Glutamatergic neuron (in vitro differentiated cells): ENCODE measurements at places on chromosomes 1 and 21. TPM values are rescaled to one million over a fixed set of nuclear protein-coding genes. Genes with fewer than 3 reads are reported as not detected.

DNA sequence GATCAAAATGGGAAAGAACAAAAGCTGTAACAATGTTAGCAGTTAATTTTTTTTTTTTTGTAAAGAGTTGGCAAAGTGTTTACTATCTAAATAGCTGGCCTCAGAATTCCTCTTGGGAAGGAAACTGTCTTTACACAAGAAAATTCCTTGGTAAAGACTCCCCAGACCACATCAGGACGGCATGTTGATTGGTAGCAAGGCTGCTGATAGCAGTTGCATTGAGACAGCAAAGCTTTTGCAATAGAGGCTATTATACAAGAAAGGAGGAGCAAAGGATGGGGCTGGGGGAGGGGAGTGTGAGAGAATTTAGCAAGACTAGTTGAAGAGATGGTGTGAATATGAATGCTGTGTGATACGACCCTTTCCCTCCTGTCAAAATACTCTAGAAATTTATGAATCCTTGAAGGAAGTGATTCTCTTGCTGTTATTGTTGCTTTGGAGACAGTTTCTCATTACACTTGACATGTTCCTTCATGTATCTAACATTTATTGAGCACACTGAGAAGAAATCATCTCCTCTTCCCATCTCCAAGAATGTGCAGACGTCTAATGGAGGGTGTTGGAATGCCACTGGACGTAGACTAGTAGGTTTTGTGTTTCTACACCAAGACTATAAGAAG, 355.6 kb downstream of the SIPA1L2 start:
- DNase-seq: no peak

DNA sequence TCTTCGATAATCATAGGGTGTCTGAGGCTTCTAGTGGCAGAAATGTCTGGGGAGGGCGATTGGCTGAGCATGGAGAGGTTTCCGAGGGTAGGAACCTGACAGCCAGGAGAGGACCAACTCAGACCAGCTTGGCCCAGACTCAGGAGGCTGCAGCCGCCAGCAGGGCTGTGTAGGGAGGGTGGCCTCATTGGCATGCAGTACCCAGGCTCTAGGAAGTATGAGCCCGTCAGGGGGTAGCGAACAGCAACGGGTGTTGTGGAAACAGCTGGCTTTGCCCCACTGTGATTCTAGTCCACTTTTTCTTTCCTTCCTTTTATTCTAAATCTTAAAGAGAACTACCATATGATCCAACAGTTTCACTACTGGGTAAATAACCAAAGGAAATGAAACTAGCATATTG, 103.3 kb downstream of the DIRAS3 start:
- DNase-seq: no peak

The XCL1 gene
- not detected for total RNA-seq

GRCh38 chr21:32523463-32523862, 61.9 kb downstream of the TCP10L start:
- DNase-seq: no peak

DNA sequence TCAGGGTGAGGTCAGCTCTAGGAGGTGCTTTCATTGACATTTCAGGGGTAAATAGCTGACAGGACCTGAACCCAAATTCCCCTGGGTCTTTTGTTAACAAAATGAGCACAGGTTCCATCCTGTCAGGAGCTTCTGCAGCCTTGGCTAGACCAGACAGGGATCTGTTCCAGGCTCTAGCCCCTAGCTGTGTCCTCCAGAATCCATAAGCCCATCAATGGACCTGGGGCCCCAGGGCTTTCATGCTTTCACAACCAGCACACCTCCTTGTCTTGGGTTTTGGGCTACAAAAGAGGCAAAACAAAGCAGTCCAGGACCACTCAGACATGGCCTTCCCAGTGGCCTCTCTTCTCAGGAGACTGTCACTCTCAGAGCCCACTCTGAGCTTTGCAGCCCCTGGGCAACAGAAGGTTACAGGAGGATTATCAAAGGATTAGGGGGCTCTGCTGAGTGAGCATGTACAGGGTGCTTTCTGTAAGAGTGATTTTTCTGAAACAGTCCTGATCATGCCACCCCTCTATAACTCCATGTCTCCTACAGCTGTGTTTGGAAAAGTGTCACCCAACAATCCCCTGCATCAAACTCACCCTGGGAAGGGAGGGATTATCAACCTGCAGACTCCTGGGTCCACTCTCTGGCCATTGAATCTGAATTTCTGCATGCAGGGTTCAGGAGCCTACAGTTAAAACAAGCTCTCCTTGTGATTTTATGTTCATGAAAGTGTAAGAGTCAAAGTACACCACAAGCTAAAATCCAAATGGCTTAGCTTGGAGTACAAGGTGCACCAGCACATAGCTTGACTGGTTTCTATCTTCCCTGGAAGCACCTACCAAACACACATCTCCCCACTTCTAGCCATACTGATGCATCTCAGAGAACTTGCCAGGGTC, 67.7 kb upstream of the GCLM start:
- DNase-seq: no peak

- no peak for DNase-seq
Measured at GRCh38 chr1:6672558-6672957, 29.1 kb downstream of the DNAJC11 start.

The ANXA9 gene
- total RNA-seq: not detected

- DNase-seq: no peak
Measured at GRCh38 chr1:244173769-244174168, 122.7 kb downstream of the ZBTB18 start.

GRCh38 chr1:184419350-184420161, 32.7 kb downstream of the C1orf21 start:
- peak; percentile 19 for DNase-seq

DNA sequence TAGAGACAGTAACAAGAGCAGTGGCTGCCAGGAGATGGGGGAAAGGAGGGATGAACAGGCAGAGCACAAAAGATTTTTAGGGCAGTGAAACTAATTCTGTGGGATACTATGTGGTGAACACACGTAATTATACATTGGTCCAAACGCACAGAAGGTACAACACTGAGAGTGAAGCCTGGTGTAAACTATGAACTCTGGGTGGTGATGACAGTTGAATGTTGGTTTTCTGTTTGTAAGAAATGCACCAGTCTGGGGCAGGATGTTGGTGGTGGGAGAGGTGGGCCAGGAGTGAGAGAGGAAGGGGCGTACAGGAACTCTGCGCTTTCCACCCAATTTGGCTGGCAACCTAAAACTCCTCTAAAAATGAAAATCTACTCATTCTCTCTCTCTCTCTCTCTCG, 50.2 kb upstream of the TIAM1 start:
- DNase-seq: no peak

The ERRFI1 gene
- 11.8 TPM for total RNA-seq

The TMOD4 gene
- 0.76 TPM for total RNA-seq

DNA sequence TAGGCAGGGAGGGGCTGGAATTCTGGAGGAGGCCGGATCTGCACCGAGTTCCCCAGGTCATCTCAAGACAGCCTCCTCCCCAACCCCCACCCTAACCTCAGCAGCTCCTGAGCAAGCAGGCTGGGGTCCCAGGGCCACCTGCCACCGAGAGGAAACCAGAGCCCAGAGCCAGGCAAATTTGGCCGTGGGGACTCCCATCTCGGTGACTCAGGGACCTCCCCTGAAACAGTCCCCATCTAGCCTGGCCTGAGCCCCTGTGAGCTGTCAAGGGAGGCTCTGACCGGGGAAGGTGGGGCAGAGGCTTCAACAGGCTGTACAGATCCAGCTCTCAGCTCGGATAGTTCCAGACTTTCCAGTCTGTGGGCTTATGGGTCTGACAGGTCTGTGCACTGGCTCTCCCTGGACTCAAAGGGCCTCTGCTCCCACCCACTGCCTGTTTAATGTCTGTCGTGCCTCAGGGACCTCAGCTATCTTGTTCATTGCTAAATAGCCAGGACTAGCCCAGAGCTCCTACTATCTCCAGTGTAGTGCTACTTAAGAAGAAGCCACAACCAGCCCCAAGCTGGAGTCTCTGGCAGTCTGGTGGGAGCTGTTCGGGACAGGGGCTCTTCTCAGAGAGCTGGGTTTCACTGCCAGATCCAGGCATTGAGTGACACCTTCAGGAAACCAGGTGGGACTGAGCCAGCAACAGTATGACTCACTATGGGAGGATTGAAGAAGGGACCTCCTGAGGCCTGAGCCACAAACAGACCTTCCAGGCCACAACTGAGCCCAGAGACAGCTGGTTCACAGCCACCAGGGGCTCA, 25.6 kb downstream of the MATN1 start:
- peak; percentile 15 for DNase-seq

The OPRD1 gene
- total RNA-seq: 1.2 TPM

The RLF gene
- 15.0 TPM for total RNA-seq

- DNase-seq: peak; percentile 39
Measured at GRCh38 chr1:228515200-228515834, 28.1 kb downstream of the RNF187 start.

The IL23R gene
- not detected for total RNA-seq

- no peak for DNase-seq
Measured at GRCh38 chr21:34077888-34078287, 4.5 kb downstream of the MRPS6 start.

The CLCA4 gene
- not detected for total RNA-seq

DNA sequence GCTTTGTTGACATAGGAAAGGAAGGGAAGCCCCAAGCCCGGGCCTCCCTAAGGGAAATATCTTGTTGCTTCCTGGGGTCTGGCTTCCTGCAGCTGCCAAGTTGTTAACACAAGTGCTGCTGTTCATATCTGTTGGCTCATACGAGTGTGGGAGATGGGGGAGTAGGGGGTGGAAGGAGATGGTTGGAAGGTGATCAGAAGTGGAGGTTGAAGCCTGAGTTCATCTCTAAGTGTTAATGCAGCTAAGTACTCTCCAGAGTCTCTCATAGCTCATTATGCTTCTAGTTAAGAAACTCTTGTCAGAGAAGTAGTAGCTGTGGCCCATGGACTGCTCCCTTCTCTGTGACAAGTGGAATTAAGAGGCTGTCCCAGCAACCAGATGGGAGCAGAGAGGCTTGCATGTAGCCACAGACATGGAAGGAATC, 319.2 kb upstream of the SPAG17 start:
- DNase-seq: peak; percentile 18

- DNase-seq: no peak
Measured at GRCh38 chr1:7447736-7448135, 323.4 kb upstream of the VAMP3 start.

The MYBPH gene
- not detected for total RNA-seq

DNA sequence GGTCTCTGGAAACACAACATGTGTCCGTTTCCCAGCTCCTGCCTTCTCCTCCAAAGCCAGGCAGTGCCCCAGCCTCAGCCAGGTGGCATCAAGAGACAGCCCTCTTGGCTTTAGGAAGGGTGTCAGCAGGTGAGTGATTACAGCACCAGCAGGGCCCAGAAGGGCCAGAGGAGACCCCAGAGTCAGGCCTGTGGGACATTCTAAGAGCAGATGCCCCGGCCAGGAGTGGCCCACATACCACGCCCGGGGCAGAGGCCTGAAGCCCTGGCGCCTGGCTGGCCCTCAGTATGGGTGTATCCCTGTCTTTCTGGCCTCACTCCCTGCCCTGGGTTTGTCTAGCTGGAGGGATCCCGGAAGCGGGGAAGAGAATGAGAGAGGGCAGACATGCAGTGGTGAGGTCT, 109.2 kb downstream of the CASZ1 start:
- no peak for DNase-seq

The IGSF9 gene
- total RNA-seq: 23.4 TPM

The SLC26A9 gene
- not detected for total RNA-seq

GRCh38 chr1:207069858-207070506, 16.9 kb downstream of the PFKFB2 start:
- no peak for DNase-seq

DNA sequence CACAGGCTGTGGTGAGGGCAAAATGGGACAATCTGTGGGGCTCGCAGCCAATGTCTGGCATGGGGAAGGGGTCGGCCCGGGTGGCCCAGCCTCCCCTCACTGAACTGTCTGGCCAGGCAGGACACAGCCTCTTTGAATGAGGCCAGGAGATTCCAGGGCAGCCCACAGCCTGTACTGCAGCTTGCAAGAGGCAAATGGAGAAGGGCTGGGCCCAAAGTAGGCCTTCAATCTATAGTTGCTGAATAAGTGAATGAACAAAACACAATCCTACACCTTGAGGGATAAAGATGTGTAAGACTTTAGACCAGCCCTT, 23.2 kb downstream of the SLC27A3 start:
- DNase-seq: no peak

GRCh38 chr1:230163205-230163604, 96.2 kb downstream of the GALNT2 start:
- no peak for DNase-seq

- DNase-seq: no peak
Measured at GRCh38 chr1:221612047-221612777, 129.7 kb downstream of the DUSP10 start.

The SAMD13 gene
- not detected for total RNA-seq

DNA sequence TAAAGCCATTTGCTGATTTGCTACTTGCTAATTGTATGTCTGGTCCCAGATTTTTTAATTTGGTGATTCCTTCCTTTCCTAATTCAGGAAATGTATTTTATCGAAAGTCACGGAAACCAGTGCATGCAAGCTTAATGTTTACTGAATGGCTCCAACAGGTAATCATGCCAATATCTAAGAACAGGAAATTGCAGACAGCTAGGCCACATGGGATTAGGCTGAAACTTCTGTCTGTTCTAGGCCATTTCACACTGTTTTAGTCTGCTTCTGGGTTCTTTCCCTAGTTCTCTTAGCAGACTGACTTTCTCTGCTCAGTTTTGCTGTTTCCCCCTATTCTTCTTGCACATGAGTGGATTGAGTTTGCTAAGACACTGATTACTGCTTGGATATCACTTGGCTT, 111.4 kb downstream of the NTNG1 start:
- no peak for DNase-seq

- no peak for DNase-seq
Measured at GRCh38 chr1:223248770-223249140, 105.7 kb upstream of the TLR5 start.

The ZNF648 gene
- total RNA-seq: not detected

The RNF186 gene
- not detected for total RNA-seq

DNA sequence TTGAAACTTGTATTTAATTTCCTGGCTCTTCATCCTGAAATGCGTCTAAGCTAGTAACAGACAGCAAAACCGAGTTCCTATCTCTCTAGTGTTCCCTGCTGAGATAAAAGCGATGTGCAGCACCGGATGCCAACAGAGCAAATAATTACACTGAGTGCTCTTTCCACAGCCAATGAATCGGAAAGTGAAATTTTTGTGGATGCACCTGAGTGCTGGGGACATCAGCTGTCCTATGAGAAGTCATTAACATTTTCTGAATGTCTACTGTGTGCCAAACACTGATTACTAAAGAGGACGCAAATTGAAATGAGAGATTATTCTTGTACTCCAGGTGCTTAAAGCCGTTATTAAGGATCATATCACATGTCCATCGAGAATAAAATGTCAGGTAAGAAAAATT, 278.0 kb downstream of the RGS7 start:
- DNase-seq: no peak

The ST6GALNAC5 gene
- 141 TPM for total RNA-seq

GRCh38 chr1:89800718-89801117, 20.1 kb upstream of the LRRC8D start:
- no peak for DNase-seq

- no peak for DNase-seq
Measured at GRCh38 chr1:233614743-233615521, 1.0 kb downstream of the KCNK1 start.

GRCh38 chr1:194071205-194071604, 884.8 kb upstream of the B3GALT2 start:
- peak; percentile 19 for DNase-seq

GRCh38 chr1:235650341-235651169, 971 bp upstream of the GNG4 start:
- peak; percentile 73 for DNase-seq

The RUSC1 gene
- 305 TPM for total RNA-seq
